Adipocyte (in vitro differentiated cells): ENCODE measurements at places on chromosomes 4 and X.
A peak's percentile ranks its signal among the peaks of the same experiment; 100 is the strongest.

GRCh38 chr4:167196344-167197012 is 37.8 kb downstream of the SPOCK3 start:
- DNase-seq, result peak; percentile 29

DNA sequence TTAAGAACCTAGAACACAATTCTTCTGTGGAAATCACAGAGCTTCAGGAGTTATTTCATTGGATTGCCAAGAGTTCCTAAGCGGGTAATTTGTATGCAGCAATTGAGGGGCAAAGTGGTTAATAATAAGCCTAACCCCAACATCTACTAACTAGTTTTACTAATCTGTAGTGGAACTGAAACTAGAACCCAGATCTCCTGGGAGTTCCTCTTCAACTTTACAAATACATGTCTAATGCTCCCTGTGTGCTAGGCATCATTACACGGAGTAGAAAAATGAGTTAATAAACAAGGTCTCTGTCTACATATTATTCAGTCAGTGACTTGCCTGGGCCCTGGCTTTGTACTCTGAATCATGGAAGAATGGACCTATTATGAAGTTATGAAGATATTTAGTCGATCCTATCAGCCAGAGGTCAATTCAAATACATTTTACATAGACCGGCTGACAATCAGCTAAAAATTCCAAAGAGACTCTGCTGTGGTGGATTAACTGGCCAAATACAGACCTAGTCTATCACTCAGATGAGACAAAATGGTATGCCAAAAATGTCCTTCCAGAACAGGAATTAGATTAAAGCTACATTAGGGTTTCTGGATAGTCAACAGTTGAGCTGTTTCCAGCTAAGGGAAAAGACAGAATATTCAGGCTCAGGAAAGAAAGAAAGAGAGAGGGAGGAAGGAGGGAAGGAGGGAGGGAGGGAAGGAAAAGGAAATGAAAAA is 326.0 kb downstream of the FBXW7 start:
- DNase-seq, result no peak

DNA sequence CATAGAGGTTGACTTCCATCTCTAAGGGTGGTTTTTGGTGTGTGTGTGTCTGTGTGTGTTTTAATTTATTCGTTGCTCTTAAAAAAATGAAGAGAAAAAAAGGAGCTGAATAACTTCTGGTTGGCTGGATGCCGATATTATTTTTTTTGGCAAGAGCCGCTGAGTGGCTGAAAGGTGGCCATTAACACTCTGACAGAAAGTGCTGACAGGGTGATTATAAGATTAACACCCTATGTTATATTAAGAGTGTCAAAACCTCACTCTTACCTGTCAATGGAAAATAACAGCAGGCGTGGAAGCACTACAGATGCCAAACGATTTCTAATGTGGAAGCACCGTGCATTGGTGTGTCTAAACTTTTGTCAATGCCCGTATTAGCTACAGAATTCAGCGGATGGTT is 622.5 kb downstream of the ANKRD50 start:
- no peak for DNase-seq

DNA sequence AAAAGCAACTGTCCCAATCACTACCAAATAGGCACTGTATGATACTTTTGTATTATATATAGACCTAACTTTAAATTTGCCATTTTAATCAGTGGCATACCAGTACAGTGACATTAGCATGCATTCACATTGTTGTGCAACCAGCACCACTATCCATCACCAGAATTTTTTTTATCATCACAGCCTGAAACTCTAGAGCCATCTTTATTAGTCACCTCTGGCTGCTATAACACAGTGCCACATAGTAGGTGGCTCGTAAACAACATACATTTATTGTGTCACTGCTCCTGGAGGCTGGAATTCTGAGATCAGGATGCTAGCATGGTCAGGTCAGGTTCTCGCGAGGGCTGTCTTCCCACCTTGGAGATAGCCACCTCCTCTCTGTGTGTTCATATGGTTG is 188.4 kb upstream of the GALNT7 start:
- DNase-seq, result peak; percentile 17

DNA sequence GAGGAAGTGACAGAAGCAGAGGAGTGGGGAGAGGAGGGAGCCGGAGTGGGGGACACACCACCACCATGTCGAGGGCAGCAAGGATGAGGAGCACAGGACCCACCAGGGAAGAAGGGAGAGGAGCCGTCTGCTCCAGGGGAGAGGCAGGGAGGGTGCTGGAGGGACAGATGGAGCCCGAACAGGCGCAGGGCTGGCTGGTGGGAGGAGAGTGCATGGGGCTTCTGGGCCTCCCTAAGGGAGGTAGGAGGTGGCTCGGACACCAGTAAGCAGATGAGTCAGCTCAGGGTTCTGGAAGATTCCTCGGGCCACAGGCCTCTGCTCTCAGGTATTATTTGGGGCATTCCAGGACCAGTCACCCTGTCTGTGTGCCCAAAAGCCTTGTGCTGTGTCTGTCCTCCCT is 29.8 kb downstream of the ATP2B3 start:
- no peak for DNase-seq

GRCh38 chrX:140572724-140573123 is 67.9 kb upstream of the SOX3 start:
- peak; percentile 24 for DNase-seq

- no peak for DNase-seq
Measured at GRCh38 chrX:12866451-12867377, at the start of gene TLR7. Gene TLR7 (plus strand): TSS chrX:12867072. CDS start chrX:12867579, 507 bp downstream.

DNA sequence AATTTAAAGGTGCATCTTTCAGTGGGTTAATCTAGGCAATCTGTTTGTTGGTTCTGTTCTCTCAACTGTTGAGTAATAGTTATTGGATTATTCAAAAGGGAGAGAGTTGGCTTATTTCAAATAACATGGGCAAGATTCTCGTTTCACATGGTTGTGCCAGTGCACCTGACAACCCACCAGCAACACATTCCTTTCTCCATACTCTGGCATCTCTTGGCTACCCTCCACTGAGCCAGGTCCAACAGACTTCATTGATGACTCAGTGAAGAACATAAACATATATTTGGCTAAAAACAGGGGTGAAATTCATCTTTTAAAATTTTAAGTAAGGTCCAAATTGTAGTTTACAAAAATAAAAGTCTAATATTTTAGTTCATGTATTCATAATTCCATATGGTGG is 967.2 kb downstream of the RPA4 start:
- DNase-seq, result no peak

DNA sequence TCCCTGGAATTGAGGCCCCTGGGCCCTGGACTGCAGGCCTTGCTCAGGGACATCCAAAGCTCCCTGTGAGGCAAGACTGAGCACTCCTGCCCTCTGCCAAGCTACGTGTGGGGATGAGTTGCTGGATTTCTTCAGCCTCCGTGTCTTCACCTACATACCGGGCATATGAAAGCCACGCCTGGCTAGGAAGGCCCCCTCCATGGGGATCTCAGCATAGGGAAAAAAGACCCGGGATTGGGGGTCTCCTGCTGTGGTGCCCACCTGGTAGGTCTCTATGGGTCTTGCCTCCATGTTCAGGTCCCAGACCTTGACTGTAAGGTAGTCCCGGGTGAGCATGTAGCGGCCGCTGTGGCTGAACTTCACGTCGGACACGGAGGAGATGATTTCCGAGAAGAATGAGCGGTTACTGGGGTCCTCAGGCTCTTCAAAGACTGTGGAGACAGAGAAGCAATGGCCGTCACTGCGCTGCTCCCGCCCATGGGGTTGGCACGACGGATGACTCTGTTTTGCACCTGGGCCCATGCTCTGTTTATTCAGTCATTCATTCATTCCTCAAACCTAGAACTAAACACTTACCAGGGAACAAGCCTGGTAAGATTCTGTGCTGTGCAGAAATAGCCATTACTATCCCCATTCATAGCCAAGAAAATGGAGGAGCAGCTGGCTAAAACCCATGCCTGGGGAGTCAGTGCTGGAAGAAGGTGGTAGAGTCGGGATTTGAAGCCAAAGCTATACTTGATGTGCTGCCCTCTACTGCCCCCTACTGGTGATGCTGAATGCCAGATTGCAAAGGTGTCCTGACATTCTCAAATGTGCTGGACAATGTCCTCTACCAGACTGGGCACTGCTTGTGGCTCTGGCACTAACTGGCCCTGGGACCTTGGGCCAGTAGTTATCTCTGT is 63.9 kb downstream of the WFS1 start:
- no peak for DNase-seq

- peak; percentile 36 for DNase-seq
Measured at GRCh38 chr4:73608689-73609594, 11.3 kb downstream of the RASSF6 start.

- DNase-seq, result no peak
Measured at GRCh38 chrX:54529151-54529550, 868 bp upstream of the GNL3L start.

GRCh38 chr4:127246963-127247952 is 385.5 kb upstream of the INTU start:
- DNase-seq, result no peak

DNA sequence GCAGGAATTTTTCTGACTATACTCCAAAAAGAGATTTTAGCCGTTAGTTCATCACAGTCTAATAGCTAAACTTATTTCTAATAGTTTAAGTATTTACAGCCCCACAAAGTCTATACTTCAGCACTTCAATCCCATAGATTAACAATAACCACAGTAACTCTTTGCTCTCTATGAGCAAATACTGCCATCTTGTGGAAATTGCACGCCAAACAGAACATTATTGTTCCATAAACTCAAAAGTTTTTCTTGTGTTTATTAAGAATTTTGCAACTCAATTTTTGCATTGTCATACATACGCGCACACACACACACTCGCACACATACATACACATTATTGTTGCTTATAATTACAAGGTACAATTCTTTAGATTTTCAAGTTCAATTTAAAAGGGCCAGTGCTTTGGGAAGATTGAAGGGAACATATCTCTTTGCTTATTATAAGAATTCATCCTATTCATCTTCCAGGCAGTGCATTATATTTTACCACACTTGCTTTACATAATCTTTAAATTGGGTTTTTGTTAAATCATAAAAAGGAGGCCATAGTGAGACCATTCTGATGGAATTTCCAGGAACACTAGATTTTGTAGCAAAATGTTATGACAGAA is 63.8 kb upstream of the ATOH1 start:
- peak; percentile 83 for DNase-seq

DNA sequence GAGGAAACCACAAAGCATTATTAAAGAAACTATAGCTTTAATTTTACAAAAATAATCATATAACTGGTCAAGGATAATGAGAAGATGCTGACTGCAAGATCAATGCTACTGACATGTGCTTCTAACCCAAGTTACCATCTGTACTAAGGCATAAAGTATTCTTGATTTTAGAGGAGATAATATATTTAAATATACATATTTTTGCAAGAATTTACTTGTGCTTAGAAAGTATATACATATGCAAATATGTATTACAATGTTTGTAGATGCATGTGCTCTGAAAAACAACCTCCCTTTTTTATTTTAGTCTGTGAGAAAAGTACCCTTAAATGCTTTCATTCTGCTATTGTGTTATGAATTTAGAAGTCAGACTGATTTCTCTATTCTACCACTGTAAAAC is 740.7 kb upstream of the SLIT2 start:
- no peak for DNase-seq

DNA sequence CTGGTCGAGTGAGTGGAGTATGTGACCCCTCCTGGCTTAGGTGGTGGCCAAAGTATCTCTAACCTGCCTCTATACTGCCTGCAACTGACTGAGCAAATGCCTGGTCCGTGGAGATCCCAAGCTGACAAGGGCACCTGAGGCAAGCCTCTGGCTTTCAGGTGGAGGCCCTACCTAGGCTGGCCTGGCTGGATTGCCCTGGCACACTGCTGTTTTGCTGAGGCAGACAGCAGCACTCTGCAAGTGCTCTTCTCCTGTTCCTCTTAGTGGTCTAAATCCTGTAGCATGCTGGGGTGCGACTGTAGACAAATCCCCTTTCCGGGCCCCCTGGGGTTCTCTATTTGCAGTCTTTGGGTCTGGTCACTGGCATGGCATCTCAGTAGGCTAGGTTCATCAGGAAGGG is 44.8 kb downstream of the PNMA5 start:
- no peak for DNase-seq

DNA sequence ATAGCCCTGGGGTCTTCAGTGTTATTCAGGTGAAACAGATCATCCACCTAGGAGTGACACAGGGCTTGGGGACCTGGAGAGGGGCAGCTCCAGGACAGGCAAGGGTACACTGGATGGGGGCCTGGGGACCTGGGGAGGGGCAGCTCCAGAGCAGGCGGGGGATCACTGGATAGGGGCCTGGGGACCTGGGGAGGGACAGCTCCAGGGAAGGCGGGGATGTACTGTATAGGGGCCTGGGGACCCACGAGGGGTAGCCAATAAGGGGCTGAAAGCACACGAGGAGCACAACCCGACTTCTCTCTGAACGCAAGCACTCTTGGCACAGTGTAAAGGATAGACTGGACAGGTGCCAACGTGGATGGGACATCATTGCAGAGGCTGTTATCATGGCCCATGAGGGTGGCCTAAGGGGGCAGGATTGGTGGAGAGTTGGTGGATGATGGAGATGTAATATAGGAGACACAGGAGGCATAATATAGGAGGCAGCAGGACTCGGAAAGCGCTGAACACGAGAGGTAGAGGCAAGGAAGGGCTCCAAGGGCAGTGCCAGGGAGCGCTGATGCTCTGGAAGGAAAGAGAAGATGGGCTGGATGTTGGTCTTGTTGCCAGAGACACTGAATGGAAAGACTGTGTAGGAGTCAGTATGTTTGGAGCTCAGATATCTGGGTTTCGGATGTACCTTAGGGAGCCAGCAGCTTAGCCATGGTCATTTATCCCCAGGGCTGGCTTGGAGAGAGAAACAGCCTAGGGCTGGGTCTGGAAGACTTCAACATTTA is 37.9 kb upstream of the FGFBP2 start:
- no peak for DNase-seq

GRCh38 chr4:31748382-31748781 is 1028.2 kb downstream of the PCDH7 start:
- DNase-seq, result no peak

- DNase-seq, result no peak
Measured at GRCh38 chr4:24243641-24244040, 340.7 kb downstream of the DHX15 start.

GRCh38 chrX:100700809-100701208 is 31.1 kb downstream of the SYTL4 start:
- DNase-seq, result no peak

DNA sequence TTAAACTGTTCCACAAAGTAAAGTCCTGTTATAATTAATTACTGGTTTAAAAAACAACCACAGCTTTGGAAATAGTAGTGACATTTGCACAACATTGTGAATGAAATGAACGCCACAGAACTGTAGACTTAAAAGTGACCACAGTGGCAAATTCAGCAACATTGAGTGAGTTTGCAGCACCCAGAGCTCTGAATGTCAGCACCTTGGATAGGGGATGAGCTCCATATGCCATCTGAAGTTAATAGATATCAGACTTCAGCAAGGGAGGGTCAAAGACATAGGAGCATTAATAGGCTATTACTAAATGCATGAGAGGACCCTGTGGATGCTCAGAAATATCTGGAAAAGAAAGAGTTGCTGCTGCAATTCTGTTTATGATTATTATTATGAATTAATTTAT is 55.3 kb upstream of the KCNIP4 start:
- peak; percentile 15 for DNase-seq

DNA sequence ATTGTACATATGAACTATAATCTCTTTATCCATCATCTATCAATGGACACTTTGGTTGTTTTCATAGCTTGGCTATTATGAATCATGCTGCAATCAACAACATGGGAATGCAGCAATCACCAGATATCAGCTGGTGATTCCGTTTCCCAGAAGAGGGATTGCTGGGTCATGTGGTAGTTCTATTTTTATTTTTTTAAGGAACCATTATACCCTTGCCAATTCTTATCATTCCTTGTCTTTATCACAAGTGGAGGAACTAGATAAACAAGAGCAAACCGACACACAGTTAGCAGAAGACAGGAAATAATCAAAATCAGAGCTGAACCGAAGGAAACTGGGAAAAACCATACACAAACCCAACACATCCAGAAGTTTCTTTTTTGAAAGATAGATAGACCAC is 14.5 kb upstream of the LNX1 start:
- no peak for DNase-seq

GRCh38 chr4:15213302-15213970 is 211.2 kb downstream of the CPEB2 start:
- no peak for DNase-seq
